T-cell (primary cell): ENCODE measurements at places on chromosomes 12 and 14.

DNA sequence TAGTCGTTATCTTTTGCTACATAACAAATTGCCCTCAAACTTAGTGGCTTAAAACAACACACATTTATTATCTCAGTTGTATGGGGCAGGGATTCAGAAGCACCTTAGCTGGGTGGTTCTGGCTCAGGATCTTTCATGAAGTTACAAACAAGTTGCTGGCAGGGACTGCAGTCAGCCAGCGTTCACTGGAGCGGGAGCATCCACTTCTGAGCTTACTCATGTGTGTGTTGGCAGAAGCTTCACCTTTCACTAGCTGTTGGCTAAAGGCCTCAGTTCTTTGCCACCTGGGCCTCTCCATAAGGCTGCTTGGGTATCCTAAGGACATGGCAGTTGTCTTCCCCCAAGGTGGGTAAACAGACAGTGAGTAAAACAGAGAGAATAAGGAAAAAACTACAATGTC, 365.7 kb downstream of the RPS29 start:
- no peak for DNase-seq

GRCh38 chr12:47023311-47023710, 56.1 kb upstream of the PCED1B start:
- DNase-seq = no peak

- DNase-seq = no peak
These were observed 158.2 kb downstream of the SPTSSA start for GRCh38 chr14:34303811-34304210.

DNA sequence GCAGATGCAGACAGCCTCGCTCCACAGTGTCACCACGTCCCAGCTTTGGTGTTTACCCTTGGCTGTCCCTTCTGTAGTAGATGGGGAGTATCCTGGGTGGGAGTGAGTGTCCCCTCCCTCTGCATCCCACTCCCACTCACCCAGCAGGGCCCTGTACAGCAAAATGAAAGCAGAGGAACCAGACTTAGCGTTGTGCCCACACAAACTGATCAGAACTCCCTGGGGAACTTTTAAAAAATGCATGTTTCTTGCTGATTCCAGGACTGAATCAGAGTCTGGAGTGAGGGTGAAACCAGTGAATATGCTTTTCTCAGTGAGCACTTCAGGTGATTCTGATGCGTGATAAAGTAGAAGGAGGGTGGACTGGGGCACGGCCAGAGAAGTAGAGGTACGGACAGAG, 2.9 kb downstream of the ACVRL1 start:
- DNase-seq = no peak

- DNase-seq = no peak
These were observed 299.8 kb downstream of the KCNH5 start for GRCh38 chr14:62745496-62745895.

DNA sequence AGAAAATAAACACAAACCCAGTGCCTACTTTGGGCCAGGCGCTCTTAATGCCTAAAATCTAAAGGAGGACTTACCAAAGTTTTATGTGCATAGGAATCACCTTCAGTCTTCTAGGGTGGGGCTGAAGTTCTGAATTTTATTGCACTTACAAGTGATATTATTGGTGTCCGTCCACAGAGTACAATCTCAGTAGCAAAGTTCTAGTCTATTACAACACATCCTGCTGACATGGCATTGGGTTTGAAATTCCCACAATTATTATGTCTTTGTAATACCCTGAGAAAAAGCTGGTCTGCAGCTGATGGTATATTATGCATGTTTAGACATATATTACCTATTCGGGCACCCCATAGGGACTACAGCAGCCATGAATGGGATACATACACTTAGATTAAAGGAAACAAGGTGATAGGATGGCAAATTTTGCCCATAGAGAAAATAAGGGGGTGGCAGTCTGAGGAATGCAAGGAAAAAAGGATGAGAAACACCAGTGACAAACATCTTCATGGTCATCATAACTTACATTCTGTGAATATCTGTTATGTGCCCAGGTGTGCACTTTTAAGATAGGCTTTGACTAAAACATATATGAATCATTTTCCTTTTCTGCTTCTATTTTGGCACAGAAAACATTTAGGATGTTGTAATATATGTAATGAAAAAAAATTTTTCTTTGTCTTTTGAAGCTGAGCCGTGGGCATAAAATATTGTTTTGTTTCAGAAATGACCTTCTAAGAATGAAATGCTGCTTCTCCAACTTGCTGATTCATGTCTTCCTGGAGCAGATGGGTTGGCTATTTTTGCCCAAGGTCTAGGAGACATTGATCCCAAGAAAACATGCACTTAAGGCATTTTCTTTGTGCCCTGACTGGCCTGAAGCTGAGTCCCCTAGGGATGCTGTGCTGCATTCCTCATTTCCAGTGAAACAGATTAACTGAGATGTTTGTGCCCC, 27.2 kb upstream of the ALG10 start:
- DNase-seq = no peak

DNA sequence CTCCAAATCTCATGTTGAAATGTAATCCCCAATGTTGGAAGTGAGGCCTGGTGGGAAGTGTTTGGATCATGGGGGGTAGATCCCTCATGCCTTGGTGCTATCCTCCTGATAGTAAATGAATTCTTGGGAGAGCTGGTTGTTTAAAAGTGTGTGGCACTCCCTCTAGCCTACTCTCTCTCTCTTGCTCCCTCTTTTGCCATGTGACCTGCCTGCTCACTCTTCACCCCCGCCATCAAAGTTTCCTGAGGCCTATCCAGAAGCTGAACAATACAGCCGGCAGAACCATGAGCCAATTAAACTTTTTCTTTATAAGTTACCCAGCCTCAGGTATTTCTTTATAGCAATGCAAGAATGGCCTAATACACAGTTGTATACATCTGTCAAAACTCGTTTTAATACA, 62.5 kb downstream of the BCL2L14 start:
- no peak for DNase-seq

GRCh38 chr12:29403991-29404390, 23.0 kb upstream of the ERGIC2 start:
- DNase-seq = no peak

- no peak for DNase-seq
These were observed 8.0 kb upstream of the SERPINA12 start for GRCh38 chr14:94517248-94517640.
